ENCODE measurements at places on chromosomes 16 and 17.

GRCh38 chr16:14307059-14307526 is 236.0 kb downstream of the MRTFB start:
- no peak for DNase-seq

GRCh38 chr17:978103-979093 is 1.2 kb downstream of the NXN start:
- no peak for DNase-seq

DNA sequence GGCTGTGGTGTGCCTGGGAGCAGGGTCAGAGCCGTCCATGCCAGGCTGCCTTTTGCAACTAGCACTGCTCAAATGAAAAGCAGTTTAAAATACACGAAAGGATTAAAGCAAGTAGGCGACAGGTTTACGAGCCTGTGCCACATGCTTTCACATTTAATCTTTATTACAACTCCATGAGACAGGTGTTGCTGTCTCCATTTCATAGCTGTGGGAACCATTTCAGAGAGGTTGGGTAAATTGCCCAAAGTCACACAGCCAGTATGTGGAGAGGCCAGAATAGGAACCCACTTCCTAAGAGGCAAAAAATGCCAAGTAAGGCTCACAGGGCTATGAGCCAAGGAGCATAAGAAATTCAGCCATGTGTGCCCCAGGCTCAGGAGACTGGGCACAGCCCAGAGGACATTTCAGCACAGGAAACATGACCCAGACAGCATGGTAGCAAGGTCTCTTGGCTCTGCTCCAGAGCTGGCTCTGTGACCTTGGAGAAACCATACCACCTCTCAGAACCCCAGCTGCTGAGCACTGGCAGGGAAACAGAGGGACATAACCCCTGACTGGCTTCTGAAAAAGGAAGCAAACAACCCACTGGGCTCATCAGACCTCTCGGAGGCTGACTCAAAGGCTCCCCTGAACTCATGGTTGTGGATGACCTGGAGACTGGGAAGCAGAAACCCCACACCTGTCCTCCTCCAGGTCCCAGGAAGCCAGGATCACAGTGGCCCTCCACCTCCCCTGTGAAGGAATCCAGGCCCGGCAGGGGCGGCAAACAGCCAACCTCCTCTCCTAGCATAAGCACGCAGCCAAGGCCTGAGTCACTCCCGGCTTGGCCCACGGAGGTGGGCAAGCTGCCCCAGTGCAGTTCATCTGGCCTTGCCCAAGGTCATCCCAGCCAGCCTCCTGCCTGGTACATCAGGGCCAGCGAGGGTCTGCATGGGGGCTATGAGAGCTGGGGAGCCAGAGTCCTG is 40.3 kb upstream of the MRPS23 start:
- DNase-seq: peak; percentile 42

DNA sequence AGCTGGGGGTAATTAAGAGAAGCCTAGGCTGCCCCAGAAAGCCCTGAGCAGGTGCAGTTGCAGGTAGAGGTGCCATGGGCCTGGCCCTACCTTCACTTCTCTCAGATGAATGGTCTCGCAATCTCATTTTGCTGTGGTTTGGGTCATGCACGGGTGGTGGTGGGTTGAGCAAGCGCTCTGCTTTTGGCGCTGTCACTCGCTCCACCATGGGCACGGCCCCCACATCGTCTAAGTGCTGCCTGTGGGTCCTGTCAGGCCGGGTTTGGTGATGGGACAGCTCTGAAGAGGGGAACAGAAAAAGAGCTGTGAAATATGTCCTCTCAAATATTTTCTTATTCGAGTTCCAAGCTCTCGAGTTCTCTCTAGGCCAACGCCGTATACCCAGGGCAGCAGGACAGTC is 39.9 kb downstream of the STH start:
- DNase-seq: no peak

DNA sequence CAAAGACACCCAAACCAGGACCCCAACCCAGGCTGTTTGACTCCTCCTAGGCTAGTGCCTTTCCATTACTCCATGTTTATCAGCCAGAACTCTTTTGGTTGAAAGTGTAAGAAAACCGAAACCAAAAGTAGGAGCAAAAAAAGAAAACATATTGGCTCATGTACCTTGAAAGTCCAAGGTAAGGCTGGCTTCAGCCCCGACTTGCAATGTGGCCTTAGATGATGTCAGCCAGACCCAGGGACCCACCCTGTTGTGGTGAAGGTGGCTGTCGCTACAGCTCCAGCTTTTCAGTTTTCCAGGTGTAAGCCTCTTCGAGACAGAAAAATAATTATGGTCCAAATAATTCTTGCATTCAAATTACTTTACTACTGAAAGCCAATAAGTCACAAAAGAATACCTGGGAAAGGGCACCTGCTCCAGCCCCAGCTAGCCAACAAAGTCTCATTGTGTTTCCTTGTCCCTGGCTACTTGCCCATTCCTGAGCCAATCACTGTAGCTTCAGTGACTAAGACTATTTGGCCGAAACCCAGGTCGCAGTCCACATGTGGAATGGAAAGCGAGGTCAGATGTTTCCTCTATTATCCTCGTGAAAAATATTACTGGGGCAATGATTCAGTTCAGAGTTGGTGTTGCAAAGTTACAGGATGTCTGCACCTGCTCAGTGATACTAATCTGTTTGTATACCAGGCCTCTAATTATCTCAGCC is 20.7 kb downstream of the DNAH9 start:
- no peak for DNase-seq

GRCh38 chr16:89720813-89721545 is at the start of the genes VPS9D1 and ZNF276:
Gene VPS9D1 (minus strand): TSS chr16:89720898. CDS start chr16:89720861, 37 bp downstream.
Gene ZNF276 (plus strand): TSS chr16:89721537. CDS start chr16:89721641, 104 bp downstream.
- DNase-seq: peak; percentile 52

- no peak for DNase-seq
Observed at GRCh38 chr17:65417406-65418221, 143.8 kb downstream of the AXIN2 start.

- DNase-seq: no peak
Observed at GRCh38 chr17:17904166-17905035, 67.6 kb upstream of the SREBF1 start.

DNA sequence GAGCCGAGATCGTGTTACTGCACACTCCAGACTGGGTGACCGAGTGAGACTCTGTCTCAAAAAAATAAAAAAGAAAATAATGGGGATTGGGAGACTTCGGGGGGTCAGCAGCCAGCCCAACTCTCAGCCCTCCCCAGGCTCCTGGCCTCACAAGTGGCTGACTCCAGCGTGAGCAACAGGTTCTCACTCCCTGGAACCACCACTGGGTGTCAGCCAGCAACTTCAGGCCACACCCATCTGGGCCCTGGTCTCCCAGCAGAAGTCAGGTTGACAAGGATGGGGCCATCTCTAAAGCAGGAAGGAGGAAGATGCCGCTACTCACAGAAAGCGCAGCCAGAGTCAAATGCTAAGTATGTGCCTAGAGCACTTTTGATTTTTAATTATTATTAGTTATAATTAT is 139.4 kb downstream of the C16orf78 start:
- DNase-seq: no peak

DNA sequence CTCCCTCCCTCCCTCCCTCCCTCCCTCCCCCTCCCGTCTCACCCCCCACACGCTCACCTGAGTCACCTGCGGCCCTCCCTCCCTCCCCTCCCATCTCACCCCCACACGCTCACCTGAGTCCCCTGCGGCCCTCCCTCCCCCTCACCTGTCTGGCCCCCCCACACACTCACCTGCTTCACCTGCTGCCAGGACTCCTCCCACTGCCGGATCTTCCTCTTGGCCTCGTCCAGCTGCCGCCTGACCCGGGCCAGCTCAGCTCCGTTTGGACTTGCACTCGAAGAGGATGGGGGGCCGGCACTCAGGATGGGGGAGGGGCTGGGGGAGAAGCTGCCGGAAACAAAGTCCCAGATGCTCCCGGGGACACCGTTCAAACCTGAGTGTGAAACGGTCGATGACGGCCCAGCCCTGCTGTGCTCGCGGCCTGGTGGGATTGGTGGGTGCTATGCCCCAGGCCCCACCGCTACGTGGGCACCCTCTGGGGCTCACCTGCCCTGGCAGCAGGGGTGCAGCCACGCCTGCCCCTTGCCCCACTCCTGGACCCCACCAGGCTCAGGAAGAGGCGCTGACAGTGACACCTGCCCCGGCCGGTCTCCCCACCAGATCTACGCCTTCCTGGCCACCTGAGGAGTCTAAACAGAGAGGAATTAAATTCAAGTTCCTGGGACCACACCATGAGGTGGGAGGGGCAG is 15.9 kb downstream of the GNPTG start:
- no peak for DNase-seq

DNA sequence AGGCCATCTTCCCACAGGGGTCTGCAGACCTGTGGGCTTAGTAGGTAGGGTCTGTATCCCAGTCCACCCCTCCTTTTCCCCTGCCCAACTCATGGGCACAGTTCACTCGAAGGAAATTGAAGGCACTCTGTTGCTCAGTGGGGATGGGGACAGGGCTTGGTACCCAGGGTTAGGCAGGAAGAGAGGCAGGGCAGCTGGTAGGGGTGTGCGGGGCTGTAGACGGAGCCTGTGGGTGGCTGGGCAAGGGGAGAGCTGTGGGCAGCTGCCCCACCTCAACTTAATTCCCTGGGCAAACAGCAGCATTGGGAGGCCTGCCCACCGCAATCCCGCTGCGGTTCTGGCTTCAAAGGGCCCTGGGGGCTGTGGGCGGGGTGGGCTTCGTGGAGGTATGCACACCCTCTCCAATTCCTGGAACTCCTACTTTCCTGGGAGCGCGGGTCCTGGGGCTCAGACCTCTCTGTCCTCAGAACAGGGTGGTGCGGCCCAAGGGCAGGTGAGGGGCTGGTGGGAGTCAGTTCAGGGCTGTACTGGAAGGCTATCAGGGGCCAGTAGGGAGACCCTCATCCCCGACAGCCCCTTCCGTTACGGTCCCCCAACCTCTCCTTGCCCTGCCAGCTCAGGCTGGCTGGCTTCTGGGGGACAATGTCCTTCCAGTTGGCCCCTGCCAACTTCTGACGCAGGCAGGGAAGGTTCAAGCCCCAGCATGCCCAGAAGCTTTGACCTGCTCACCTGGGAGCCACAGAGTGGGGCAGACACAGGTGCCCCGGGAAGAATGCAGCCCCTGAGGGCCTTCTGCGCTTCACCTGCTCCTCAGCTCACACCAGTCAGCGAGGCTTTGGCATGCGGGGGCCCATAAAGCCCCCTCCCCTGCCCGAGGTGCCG is 9.1 kb downstream of the FOXJ1 start:
- DNase-seq: no peak

DNA sequence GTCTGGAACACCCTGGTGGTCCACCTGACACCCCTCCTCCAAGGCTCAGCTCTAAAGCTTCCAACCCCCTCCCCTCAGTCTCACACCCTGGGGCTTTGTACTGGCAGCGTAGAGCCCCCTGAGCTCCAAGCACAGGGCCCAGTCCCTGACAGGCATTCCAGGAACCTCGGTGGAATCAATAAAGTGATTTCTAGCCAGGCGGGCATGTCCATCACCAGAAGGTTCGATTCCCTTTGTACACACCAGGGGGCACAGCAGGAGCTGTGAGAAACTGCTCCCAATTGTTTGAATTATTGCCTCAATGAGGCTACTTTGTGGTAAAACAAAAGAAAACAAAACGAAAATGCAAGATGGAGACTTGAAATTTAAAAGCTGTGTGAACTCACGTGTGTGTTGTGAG is 51.8 kb downstream of the SMPD3 start:
- DNase-seq: no peak

DNA sequence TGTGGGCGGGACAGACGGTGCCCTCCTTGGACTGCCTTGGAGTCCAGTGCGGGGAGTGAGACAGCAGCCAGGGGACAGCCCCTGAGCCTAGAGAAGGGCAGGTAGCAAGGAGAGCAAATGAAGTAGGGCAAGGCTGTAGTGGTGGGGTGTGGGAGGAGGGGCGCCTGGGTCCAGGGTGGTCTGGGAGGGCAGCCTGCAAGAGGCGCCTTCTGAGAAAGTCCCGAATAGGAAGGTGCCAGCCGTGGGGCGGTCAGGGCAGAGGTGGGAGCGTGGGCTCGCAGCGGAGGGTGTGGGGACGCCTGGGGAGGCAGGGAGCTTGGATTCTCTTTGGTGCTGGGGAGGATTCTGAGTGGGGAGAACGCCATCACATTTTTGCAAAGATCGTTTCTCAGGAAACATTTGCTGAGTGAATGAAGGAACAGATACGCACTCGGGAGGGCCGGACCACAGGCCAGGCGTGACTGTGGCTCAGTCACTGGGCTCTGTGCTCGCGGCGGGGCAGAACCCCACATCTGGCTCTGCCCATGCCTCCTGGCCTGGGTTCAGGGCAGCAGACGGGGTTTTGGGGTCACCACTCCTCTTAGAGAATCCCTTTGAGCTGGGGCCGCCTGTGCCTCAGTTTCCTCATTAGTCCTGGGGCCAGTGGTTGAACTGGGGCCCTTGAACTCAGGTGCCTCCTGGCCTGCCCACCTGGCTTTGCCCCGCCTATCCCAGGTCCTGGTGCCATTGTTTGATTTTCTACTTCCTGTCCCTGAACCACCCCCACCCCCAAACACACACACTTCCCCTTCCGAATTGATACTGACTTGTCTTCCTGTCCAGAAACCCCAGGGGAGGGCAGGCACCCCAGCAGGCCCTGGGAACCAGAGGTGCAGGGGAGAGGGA is 4.2 kb downstream of the SNN start:
- DNase-seq: no peak

DNA sequence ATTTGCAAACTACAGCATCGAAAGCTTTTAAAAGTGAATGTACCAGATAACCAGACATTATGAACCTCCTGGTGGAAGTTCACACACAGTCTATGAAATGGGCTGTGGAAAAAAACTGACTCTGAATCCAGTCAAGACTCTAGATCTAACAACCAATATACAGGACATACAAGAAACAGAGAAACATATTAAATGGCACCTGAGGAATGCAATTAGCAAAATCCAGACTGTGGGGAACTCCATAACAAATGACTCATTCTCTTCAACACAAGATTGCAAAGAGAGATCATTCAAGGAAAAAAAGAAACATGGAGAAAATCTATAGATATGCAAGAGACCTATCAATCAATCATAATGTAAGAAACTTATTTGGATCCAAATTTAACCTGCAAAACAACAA is 119.0 kb downstream of the MYO1D start:
- no peak for DNase-seq

DNA sequence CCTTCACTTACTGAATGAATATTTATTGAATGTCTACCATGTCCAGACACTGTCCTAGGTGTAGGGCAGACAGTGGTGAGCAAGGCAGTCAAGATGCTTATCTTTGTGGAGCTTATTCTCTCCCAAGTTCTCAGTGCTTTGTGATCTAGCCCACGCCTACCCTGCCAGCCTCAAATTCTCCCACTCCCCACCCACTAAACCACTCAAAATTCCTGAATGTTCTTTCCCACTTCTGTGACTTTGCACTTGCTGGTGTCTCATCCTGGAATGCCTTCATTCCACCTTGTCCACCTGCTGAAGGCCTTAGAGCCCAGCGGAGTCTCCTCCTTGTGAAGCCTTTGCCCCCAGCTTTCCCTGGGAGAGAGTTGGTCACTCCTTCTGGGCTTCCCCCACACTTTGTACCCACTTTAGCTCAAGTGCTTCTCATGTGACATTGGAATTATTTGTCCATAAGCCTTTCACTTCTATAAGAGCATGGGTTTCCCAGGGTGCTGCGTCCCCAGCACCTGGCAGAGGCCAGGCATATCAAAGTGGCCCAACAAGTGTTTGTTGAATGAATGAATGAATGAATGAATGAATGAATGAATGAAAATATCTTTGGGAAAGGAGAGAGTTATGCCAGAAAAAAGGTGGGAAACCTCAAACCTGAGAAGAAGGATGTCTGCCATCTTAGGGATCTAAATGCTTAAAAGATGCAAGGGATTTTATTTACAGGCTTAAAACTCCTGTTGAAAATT is 23.0 kb downstream of the CCDC182 start:
- no peak for DNase-seq

Data from hippocampal formation (tissue), 2 donors.